BJ (cell line): ENCODE measurements at places on chromosomes 2 and 18.

GRCh38 chr2:69914164-69914949 lies 552 bp upstream of the MXD1 start:
- peak; percentile 100 for DNase-seq

DNA sequence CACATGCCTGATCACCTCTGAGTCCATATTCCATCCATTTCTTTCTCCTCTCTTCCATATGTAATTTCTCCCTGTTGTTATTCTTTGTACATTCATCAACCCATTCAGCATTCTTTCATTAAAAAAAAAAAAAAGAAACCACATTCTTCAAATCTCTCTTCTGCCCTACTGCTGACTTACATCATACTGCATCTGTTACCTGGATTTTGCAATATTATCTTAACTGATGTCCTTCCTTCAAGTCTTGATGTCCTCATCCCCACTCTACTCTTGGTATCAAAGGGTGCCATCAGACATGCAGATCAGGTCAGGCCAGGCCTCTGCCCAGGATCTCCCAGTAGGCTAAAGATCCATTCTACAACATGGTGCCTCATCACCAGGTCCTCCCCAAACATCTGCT lies 90.6 kb downstream of the SGPP2 start:
- no peak for DNase-seq

DNA sequence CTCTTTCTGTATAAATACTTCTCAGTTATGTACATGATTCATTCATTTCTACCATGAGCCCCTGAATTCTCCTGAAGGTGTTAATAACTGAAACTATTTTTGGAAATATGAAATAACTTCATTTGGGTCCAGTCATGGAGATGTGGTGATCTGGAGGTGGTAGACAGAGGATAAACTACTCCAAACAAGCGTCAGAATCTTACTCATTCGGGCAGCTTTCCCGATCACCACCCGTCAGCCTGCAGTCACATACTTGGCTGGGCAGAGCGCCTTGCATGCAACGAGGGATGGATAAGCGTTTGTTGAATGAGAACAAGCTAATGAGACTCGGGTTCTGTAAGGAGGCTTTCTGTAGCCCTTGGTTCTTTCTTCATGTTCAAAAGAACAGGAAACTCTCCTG lies 222.7 kb downstream of the CD226 start:
- no peak for DNase-seq

DNA sequence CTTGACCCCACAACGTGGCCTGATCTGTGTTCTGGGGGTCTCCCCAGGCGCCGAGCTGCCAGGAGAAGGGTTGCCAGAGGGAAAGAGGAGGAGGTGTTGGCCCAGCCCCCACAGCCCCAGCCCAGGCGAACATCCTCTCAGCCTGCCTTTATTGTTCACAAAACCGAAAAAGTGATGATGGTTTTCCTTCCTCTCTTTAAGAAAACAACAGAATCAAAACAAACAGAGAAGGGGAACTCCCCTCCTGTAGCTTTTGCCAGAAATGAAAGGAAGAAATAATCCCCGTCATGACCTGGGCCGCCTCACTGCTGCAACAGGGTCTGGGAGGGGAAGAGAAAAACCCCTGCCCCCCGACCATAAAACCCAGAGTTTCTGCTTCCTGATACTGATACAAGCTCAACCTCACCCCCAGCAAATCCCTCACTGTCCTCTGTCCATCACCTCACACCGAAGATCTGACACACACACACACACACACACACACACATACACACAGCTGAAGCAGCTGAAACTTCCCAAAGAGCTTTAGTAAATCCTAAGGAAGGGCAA lies 52.0 kb downstream of the ZFP36L2 start:
- no peak for DNase-seq

- DNase-seq = no peak
These were observed 55.9 kb upstream of the SLC66A3 start for GRCh38 chr2:11099122-11100065.

DNA sequence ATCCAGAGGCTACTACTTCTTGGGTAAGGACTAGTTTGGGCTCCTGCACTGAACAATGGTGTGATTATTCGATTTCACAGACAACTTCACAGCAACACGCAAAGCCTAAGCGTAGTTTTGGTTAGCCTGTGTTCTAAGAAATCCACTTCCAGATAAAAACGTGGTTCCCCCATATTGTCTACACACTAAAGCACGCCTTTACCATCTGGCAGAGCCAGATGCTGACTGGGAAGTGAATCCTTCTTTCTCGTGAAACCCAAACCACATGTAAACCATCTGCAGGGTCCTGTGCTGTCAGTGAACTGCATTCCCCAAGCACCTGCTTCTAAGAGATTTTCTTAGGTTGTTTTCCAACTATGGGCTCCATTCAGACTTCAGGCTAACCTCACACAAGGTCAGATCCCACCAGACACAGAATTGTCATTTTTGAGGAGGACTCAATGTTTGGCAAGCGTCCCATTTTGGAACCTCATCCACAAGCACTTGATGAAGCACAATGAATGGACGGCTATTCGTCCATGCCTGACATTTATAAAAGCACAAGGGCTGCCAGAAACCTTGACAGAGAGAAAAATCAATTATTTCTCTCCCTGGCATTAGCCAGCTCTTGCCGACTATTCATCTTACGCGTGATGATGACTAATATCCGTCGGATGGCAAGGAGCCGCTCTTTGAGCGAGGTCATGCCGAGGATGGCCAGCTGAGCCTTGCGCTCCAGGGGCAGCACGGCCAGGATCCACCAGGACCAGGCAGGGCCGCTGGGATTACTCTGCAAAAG lies 38.4 kb downstream of the LONRF2 start:
- DNase-seq = no peak

- no peak for DNase-seq
These were observed 358.7 kb upstream of the TNP1 start for GRCh38 chr2:217218269-217219163.

DNA sequence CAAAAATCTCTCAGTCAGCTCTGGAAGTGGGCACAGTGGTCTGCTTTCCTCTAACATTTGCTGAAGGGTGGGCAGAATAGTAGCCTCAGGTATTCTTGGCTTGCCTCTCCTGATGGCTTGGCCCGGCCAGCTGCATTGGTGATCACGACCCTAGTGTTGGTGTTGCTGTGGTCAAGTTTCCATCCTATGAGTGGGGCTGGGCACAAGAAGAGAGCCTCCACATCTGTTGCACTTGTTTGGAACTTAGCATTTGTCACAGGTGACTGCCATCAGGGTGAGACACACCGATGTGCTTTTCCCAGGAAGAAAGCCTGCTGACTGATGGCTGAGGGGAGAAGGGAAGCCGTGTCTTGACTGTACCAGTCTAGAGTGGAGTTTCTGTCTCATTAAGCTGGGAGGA lies 33.1 kb upstream of the SNORC start:
- no peak for DNase-seq

GRCh38 chr2:146392631-146393030 lies 1452.2 kb upstream of the ACVR2A start:
- DNase-seq = no peak

GRCh38 chr2:128458505-128458904 lies 139.8 kb upstream of the HS6ST1 start:
- DNase-seq = no peak

DNA sequence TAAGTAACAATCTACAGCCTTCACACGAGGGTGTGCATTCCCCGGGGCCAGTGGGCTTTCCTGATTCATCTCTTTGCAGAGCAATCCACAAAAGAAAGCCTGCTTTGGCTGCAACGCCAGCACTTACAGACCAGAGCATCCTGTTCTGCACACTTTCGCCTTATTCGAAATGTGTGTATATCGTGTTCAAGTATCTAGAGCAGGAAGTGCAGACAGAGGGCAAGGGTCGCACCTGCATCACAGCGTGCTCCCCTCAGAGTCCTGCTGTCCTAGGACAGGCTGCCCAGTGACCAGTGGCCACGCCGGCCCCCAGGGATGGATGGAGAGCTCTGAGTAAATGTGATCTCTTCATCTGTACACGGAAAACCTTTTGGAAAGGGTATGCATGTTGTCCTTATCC lies 264.3 kb downstream of the ZNF516 start:
- no peak for DNase-seq

- DNase-seq = no peak
These were observed 246.4 kb downstream of the CDH20 start for GRCh38 chr18:61579581-61579980.

GRCh38 chr2:128197059-128197458 lies 106.1 kb downstream of the UGGT1 start:
- no peak for DNase-seq

DNA sequence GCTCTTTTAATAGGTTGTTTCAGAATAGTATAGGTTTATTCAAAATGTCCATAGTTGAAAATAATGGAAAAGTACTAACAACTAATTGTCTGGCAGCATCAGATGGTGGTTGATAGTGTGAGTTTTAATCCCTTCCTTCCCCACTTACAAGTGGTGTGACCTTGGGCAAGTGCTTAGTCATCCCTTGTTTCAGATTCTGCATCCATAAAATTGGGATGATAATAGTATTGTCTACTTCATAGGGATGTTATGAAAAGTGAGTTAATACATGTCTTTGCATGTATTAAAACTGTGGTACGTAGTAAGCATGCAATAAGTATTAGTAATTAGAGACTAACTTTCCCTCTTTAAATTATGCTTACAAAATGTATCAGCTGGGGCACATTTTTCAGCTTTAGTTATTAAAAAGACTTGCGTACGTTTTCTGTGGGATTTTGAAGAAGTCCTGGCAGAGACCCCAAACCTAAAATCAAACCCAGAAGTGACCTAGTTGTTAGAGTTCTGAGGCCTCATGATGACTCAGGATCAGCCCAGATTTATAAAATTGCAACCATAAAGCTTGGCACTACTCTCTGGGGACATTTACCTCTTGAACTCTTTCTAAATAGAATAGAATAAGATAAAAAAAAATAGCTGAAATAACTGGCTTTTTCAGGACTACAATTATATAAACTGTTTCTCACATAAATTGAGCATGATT lies 8.6 kb downstream of the ITGA4 start:
- peak; percentile 76 for DNase-seq

DNA sequence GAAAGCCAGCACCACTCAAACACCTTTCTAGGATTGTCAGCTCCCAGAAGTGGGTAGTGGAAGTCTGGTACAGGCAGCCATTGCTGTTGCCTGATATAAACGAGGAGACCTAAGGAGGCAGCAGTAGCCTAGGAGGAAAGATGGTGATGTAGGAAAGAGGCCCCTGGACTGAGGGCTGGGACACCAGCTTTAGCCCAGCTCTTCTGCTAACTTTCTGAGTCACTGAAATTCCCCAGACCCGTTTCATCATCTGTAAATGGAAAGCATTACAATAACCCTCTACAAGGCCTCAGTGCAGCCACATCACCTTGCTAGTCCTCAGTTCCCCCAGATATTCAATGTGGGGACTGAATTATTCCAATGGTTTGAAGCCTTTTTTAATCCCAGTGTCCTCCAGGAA lies 336.5 kb downstream of the TNS1 start:
- no peak for DNase-seq
